ENCODE measurements at places on chromosomes 5 and 9. TPM values are rescaled to one million over a fixed set of nuclear protein-coding genes. Genes with fewer than 3 reads are reported as not detected.

GRCh38 chr9:132644251-132644650 lies 25.5 kb downstream of the DDX31 start:
- DNase-seq: no peak
- H3K4me3 ChIP-seq: no peak overlapping the region
- no peaks in the 10 kb centered on the region for H3K27me3 ChIP-seq
- H3K27ac ChIP-seq: no peak overlapping the region

DNA sequence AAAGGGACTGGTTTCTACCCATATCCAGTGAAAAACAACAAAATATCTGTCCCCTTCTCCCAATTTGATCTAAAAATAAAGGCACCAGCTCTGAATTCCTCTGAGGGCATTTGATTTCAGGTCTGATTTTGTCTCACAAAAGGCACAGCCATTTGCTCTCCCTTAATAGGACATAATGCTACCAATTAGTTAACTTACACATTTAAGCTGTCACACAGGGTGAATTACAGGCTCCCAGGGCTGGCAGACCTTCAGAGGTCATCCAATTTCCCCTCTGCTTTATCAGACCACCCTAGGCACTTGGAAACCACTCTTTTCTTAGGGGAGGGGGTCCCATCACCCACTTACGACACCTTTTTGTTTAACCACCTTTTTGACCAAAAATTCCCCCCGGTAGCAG lies 319.9 kb downstream of the SPOCK1 start:
- no peaks in the 10 kb centered on the region for H3K27me3 ChIP-seq
- no peak for DNase-seq
- peaks cover 7% of the 10 kb centered on the region for H3K4me1 ChIP-seq
- H3K27ac ChIP-seq: no peak overlapping the region
- no peaks in the 10 kb centered on the region for H3K36me3 ChIP-seq

PRELID2 gene
- total RNA-seq: 17.1 TPM

- DNase-seq: no peak
- H3K4me1 ChIP-seq: no peaks in the 10 kb centered on the region
- H3K27me3 ChIP-seq: no peaks in the 10 kb centered on the region
Measured at GRCh38 chr5:176162198-176162597, 76.0 kb upstream of the SIMC1 start.

- no peak overlapping the region for H3K27ac ChIP-seq
- DNase-seq: no peak
- H3K27me3 ChIP-seq: no peaks in the 10 kb centered on the region
- H3K4me1 ChIP-seq: peaks cover 43% of the 10 kb centered on the region
- H3K36me3 ChIP-seq: no peaks in the 10 kb centered on the region
- no peak overlapping the region for H3K4me3 ChIP-seq
Measured at GRCh38 chr5:17115855-17116254, 101.6 kb upstream of the BASP1 start.

TSC1 gene
- total RNA-seq: 44.1 TPM

DNA sequence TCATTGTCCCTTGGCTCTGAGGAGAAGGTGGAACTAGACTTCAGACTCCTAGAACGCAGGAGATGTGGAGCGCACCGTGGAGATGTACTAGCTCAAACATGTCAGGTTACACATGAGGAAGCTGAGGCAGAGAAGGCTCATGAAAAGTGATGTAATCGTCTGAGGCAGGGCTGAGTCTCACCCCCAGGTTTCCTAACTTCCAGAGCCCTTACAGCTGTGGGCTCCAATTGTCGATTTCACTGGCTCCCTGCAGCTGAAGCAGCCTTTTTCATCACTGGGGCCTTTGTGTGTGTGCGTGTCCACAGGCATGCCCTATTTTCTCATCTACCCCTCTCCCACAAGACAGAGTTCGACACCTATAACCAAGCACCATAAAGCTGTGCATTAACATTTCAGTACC lies 370.6 kb downstream of the NTRK2 start:
- no peak overlapping the region for H3K27ac ChIP-seq
- H3K4me1 ChIP-seq: peaks cover 8% of the 10 kb centered on the region
- no peaks in the 10 kb centered on the region for H3K36me3 ChIP-seq
- no peak overlapping the region for H3K4me3 ChIP-seq
- no peak for DNase-seq

Data from body of pancreas (tissue), 4 donors.